NCI-H1092 treated with DMSO at 0.1 percent for 48 hours (cell line): ENCODE measurements at places on chromosomes 4 and X.
A peak's percentile ranks its signal among the peaks of the same experiment; 100 is the strongest.

- DNase-seq = no peak
These were observed at the start of gene CXCL11 for GRCh38 chr4:76035799-76036380. CXCL11 (minus strand) TSS chr4:76036070; CDS start chr4:76035987, 83 bp downstream.

GRCh38 chr4:8152865-8153257 lies 5.8 kb downstream of the ABLIM2 start:
- DNase-seq = no peak

GRCh38 chr4:56424697-56425514 lies 10.5 kb downstream of the PPAT start:
- DNase-seq = no peak

DNA sequence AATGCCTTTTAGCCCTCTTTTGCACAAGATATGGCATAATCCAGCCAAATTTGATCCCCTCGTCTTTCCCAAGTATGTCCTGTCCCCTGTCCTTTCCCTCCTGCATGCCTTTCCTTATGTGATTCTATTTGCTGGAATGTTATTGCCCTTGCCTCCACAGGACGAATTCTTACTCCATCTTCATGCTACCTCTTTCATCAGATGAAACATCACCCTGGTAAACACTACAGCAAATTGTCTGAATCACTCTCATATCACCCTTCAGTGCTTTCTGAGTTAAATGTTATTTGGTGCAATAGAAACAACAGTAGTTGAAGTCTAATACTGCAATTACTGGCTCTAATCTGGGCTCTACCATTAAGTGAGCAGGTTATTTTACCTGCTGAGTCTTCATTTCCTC lies 52.2 kb upstream of the FAT1 start:
- no peak for DNase-seq

- no peak for DNase-seq
These were observed 30.3 kb downstream of the SORBS2 start for GRCh38 chr4:185781555-185782215.

GRCh38 chr4:3615386-3616286 lies 83.4 kb upstream of the LRPAP1 start:
- no peak for DNase-seq

DNA sequence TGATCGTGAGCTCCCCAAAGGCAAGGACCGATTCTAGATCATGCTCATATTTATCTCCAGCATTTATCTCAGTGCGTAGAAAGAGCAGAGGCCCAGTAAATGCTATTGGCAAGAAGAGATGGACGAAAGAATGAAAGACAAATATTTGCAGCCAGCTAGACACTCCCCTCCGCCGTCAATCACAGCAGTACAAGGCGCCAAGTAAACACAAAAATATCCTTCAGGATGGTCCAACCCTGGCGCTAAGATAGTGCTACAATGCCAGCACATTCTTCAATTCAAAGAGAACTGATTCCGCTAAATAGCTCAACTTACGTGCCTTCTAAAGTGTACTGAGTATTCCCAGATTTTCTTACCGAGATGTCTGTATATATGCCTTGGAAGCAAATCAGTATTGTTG lies 114.5 kb downstream of the DDX53 start:
- no peak for DNase-seq

GRCh38 chr4:4574792-4575191 lies 32.9 kb upstream of the STX18 start:
- DNase-seq = no peak

GRCh38 chr4:17490575-17491059 lies 21.3 kb downstream of the QDPR start:
- peak; percentile 24 for DNase-seq

DNA sequence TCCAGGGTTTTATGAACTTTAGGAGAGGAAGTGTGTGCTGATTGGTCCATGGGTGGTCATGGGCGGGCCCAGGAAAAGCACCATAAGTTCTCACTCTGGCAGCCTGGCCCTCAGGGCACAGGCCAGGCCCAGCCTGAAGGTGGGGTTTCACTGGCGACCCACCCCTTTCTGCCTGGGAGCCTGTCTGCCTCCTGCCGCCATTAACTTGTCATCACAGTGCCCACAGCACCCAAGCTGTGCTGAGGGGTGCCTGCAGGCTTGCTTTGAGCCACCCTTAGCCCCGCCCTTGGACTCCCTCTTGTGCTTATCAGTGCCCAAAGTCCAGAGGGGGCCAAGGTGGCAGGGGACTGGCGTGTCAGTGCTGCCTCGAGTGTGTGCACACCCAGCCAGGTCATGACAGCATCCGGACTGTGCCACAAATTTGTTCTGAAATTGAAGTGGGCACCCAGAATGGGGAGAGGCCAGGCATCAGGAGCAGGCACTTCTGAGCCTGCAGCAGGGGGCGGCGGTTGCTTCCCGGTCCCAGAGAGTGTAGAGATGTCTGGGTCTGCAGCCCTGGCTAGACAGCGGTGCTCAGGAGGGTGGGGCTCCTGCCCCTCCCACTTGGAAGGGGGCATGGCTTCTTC lies 455.6 kb downstream of the TMA16 start:
- DNase-seq = no peak

- DNase-seq = no peak
These were observed 43.9 kb upstream of the FGFBP2 start for GRCh38 chr4:16006771-16007446.

DNA sequence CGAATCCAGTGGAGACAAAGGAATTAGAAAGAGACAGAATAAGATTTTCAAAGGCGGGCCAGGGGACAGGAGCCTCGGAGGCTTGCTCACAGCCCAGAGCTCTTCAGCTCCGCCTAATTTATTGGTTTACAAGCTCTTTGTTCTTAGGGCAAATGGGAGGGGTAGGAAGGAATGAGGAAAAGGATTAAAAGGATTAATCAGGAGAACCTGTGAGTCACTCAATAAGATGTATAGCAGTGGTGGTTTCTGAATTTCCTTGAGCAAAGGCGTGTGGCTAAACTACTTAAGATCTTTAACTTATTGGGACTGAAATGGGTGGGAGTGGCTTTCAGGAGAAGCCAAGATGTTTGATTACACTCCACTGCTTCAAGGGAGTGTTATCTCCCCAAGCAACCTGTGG lies 456.0 kb upstream of the SPANXN1 start:
- DNase-seq = no peak

DNA sequence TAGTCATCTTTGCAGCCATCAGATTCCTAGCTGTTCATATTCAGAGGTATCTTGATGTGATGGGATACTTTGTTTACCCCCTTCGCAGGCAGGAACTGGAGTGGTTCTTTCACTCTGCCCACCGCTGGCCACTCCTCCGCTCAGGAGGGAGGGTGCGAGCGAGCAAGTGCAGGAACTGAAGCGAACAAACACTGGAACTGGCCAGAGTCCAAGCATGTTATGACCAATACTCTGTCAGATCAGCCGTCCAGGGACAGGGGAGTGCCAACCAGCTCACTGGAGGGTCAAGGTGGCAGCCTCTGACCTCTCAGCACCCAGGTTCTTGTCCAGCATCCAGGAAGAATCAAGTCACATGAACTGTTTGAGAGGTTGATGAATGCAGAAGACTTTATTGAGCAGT lies 18.0 kb upstream of the MANBA start:
- peak; percentile 23 for DNase-seq

DNA sequence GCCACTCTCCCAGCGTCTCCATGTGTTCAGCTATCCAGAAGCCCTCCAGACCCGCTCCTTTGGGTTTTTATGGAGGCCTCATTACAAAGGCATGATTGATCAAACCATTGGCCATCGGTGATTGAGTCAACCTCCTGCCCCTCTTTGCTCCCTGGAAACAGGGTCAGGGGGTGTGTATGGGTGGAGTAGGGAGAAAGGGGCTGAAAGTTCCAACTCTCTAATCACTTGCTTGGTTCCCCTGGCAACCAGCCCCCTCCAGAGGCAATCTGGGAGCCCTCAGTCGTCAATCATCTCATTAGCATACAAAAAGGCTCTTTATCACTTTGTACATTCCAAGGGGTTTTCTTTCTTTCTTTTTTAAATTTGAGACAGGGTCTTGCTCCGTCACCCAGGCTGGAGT lies 2.3 kb downstream of the TRIM2 start:
- DNase-seq = no peak
